ENCODE measurements at places on chromosomes 1 and 21.

- no peak for DNase-seq
Measured at GRCh38 chr1:222892137-222892769, 77.4 kb downstream of the DISP1 start.

DNA sequence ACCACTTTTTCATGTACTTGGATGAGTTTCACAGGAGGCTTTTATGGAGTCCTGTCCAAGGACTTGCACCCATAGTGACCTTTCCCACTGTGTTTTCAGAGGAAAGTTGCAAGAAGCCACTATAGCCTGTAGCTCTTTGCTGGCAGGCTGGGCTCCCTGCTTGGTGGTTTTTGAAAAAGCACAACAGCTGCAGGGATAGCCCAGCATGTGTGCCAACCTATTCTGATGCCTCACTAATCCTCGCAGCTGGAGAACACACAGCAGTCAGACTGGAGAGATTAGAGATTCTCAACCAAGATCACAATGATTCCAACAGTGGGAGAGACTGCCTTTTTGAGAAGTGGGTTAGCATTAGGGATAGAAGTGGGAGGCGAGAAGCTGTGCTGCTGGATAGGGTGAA lies 24.1 kb upstream of the ARHGEF11 start:
- no peak for DNase-seq

DNA sequence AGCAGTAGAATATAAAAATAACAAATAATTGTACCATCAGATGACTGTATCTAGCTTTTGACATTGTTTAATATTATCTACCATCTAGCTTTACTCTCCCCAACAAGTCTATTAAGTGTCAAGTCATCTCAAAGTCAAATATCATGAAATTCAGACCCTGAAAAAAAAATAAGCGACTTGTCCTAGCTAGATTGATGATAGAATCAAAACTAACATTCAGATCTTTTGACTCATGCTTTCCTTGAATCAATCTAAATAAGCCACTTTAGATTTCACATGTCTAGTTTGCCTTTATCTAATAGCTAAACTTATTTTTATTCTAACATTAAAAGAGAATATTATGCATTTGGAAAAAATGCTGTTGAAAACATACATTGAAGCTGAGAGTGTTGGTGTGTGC lies 35.4 kb downstream of the CRB1 start:
- no peak for DNase-seq

DNA sequence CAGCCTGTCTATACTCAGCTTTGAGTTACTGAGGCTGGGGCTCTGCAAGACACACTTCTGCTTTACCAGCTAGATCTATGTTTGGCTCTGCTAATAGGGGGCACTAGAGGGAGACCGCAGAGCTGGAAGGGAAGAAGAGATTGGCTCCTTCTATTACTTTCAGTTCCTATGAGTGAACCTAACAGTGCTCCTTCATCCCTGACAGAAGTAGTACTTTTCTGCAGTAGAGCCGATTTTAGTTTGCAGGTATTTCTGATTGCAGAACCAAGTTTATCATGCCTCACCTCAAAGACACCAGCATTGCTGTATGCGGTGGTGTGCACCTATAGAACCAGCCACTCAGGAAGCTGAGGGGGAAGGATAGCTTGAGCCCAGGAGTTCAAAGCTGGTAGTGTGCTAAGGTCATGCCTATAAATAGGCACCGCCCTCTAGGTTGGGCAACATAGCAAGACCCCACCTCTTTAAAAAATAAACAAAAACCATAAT lies 5.7 kb upstream of the ZDHHC18 start:
- no peak for DNase-seq

DNA sequence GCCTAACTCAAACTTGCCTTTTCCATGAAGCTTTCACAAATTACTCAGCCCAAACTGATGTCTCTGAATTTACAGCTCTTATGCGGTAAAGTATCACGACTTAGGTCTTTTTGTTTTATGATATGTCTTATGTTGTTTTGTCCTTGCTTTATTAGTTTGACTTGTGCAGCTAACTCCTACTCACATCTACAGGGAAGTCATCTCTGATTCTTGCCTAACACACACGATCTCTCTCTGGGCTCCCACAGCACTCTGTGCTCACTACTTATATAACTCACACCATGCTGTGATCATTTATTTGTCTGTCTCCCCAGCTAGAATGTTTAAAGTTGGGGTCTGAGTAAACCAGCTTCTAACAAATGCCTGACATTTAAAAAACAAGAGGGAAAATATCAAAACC lies 9.3 kb upstream of the PI4KB start:
- no peak for DNase-seq

DNA sequence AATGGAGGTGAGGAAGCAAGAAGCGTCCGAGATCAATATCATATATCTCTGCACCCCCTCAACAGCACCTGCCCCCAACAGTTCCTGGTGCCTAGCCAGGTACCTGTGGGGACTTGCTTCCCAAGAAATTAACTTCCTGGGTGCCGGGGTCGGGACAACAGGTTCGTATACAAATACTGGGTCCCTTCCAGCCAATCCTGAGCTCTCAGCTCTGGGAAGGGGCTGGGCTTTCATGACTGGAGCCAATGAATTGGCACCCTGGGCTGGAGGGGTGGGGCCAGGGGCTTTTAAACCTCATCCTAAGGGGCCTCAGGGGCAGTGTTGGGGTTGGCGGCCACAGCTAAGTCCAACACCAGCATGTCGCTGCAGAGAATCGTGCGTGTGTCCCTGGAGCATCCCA lies at the start of gene PADI3:
Gene PADI3 (plus strand): TSS at position 318 of the 400 bp plus-strand sequence. CDS start 40 bp downstream, at position 358.
- DNase-seq: no peak

GRCh38 chr1:20185834-20186782 lies at the start of the genes PLA2G2C and UBXN10:
Gene PLA2G2C (minus strand): TSS chr1:20186518. CDS start chr1:20177363, 9,155 bp downstream.
Gene UBXN10 (plus strand): TSS chr1:20186096. CDS start chr1:20190562, 4,466 bp downstream.
- DNase-seq: peak; percentile 72

GRCh38 chr1:7264101-7264500 lies 478.8 kb downstream of the CAMTA1 start:
- no peak for DNase-seq

- no peak for DNase-seq
Measured at GRCh38 chr1:43930949-43931275, 2.7 kb upstream of the ARTN start.

DNA sequence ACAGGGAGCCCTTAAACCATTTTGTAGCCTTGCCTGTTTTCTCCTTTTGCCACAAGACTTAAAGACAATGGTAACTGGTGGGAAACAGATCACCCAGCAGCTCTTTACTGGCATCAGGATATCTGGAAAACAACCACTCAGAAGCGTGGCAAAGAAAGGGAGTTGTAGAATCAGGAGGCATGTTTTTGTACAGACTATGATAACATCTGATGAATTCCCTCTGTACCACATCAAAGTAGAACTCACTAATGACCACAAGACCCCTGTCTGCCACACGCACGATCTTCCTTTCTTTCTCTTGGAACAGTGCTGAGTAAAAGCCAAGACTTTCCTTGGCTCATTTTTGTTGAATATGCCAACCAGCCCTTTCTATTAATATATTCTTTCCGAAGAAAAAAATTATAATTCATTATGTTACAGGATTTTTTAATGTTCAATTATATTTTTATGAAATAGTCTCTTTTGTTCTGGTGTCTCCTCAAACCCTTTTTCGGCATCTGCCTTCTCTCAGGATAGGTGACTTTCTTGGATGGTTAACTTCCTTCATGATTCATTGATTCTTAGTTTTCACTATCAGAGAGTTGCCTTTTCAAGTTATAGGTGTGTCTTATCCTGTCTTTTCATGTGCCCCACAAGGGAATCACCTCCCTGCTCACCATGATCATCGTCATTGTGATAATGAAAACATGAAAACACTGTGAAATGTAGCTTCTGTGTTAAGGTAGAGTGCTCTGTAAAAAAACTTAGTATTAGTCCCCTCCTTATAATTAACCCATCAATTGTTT lies 7.9 kb upstream of the PHGDH start:
- DNase-seq: no peak

DNA sequence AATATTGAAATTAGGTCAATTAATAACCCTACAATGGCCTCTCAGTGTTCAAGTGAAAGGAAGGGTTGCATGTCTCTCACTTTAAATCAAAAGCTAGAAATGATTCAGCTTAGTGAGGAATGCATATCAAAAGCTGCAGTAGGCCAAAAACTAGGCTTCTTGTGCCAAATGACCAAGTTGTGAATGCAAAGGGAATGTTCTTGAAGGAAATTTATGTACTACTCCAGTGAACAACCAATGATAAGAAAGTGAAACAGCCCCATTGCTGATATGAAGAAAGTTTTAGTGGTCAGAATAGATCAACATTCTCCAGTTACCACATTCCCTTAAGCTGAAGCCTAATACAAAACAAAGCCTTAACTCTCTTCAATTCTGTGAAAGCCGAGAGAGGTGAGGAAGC lies 10.0 kb downstream of the MAEL start:
- no peak for DNase-seq

DNA sequence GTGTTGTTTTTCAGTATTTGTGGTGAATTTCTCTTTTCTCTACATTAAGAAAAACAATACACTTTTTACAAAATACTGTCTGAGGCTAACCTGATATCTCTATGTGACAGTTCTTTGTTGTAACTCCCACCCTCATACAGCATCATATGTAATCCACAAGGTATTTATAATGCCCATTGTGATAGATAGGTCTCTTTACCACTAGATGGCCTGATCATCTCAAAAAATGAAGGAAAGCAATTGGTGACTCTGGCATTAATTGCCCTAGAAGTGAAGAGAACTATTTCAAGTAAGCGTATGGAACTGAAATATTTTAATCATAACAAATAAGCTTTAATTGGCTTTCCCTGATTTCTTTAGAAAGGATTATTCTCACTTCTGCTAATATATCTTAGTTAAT lies 36.2 kb upstream of the HFM1 start:
- DNase-seq: no peak

- DNase-seq: no peak
Measured at GRCh38 chr1:6285336-6285735, 24.4 kb upstream of the GPR153 start.
